IPS DF 6.9 (cell line): ENCODE measurements at places on chromosomes 16 and 17.

DNA sequence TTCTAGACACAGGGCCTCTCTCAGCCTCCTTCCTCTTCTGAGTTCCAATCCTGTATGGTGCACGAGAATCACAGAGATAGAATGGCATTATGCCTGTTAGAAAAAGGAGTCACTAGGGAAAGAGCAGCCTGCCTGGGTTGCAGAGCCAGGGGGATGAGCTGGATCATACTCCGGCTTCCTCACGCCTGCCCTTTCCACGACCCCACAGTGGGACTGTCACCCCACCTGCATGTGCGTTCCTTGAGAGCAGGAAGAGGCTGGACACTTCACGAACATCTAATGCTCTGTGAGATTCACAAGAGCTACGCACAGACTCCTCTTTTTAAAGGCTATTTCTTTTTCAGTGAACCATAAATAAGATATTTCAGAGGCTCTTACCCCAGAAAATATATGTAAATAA, 54.8 kb downstream of the N4BP1 start:
- DNase-seq: no peak

GRCh38 chr16:63200940-63201339, 1164.7 kb upstream of the CDH8 start:
- no peak for DNase-seq

DNA sequence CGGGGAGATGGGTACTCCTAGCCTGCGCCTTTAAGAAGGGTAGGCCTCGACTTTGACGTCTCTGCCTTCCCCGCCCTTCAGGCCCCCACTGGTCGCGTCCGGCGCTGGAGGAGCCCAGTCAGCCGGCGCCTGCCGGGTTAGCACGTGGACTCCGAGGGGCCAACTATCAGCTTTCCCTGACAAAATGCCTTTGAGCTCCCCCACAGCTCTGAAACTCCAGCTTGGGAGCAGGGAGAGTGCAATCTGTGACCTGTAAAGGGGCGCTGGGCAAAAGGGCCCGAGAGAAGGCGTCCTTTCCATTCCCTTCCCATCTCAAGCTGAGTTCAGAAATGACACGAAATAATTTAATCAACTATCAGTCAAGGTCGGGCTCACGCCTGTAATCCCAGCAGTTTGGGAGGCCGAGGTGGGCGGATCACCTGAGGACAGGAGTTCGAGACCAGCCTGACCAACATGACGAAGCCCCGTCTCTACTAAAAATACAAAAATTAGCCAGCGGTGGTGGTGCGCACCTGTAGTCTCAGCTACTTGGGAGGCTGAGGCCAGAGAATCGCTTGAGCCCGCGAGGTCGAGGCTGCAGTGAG, 2.3 kb upstream of the SLC25A39 start:
- no peak for DNase-seq

GRCh38 chr17:2122641-2123302, 67.9 kb downstream of the HIC1 start:
- DNase-seq: no peak

DNA sequence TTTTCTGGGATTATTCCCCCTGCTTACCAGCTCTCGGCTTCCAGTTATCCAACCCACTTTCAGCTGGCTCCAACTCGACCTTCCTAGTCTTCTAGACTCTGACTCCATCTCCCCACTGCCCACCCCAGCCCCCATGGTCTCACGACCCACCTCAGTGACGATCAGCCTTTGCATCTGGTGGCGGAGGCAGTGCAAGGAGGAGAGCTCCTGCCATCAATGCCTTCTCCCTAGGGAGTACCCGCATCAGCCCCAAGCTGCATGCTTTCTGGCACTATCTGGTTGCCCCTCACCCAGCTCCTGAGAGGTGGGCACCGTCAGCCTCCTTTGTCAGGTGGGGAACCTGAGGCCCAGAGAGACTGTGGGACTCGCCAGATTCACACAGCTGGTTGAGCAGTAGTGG, 72.6 kb upstream of the RPL38 start:
- DNase-seq: no peak

GRCh38 chr16:69035375-69035774, 70.1 kb upstream of the HAS3 start:
- no peak for DNase-seq

DNA sequence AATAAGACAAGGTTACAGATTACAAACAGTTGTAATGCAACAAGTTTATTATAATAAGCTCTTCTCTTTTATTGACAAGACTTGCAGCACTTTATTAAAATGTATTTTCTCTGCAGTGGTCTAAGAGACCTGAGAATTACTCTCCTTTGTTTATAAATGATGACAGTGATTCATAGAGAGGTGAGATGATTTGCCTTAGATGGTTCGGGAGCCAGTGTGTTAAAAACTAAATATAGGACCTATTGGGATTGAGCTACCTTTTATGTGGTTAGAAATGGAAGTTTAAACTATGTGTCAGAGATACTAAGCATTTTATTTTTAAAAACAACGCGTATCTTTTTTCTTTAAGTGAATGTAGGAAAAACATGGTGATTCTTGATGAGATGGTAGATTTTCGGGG, 2.9 kb upstream of the KRTAP3-3 start:
- DNase-seq: no peak

DNA sequence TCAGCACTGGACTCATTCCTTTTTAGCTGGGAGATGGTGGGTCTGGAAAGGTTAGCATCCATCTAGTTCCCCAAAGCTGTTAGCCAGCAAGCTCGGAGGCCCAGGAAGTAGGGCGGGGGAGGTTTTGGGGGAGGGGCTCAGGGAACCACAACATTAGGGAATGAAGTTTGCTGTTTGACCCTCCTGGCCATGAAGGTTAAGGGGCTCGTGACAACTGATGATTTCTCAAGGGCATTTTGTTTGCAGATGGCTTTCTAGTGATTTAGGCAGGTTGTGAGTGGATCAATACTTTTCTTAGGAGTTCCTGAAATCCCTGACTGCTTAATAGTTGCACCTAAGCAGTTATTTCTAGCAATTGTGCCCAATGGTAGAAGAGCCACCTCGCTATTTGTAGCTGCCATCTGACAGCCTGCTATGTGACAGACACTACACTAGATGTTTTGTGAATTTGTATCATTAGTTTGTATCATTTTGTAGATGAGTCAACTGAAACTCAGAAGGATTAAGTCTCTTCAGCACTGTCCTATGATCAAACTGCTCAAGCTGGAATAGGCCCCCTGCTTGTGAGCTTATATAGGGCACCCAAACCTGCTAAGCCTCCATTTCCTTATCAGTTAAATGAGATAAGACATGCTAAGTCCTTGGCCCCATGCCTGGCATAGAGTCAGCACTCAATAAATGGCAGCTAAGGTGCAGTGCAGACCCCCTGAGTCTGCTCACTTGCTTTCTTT, 146.4 kb downstream of the IRX3 start:
- DNase-seq: no peak

- no peak for DNase-seq
Observed at GRCh38 chr17:65855675-65856074, 294.2 kb upstream of the AXIN2 start.

DNA sequence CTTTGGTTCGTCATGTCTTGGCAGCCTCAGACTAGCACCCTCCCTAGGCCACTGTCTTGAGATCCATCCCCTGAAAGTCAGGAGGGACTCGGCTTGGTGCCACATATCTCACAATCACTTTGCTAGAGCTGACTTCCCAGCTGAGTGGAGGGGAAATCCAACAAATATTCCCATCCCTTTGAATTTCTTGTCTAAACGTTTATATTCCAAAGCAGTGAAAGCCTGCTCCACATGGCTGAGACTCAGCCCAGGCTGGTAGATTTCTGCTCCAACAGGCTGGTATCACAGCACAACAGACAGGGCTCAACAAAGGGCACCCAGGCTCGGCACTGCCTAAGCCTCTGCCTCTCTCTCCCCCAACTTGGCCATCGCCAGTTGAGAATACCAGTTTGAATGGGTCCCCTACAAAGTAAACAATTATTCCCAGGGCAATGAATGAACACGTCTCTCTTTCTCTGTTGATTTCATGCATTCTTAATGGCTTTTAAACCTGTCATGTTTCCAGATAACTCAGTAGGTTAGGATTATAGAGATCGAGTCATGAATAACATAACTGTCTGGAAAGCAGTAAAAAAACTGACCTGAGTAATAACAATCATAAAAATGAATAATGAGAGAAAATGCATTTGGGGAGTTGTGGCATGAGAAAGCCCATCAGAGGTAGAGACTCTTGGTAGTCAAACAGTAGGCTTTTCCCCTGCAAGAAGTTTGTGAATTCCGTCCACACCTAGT, 1.0 kb downstream of the KRT13 start:
- no peak for DNase-seq

DNA sequence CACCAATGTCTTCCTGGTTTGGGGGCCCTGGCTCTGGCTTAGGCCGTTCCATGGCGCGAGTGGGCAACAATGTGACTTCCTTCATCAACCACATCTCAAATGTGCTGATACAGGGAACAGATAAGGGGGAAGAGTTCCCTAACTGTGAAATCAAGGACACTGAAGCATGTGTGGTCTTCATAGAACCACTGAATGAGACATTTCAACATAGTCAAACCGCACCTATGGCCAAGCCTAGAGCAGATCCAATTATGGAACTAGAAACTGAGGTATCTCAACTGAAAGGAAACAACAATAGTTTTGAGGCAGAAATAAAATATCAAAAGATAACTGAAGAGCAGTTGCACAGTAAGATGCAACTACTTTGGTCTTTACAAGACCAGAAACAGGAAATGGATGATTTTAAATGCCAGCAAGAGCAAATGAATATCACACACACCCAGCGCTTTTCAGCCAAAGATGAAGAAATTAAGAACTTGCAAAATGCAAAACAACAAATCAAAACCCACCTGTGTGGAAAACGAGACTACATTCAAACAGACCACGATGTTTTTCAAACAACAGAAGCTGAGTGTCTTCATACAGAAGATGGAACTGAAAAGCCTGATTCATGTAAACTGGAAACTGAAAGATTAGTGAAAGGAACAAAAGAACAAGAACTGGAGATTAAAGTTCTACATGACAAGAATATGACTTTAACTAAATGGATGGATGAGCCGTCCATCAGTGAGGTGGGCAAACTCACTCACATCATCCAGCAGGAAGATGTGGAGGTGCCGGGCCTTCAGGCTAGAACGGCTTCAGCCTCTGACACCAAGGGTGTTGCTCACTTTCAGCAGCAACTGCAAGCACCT, 18.1 kb upstream of the LCMT1 start:
- no peak for DNase-seq

GRCh38 chr16:70331588-70332358, 14.9 kb upstream of the DDX19A start:
- no peak for DNase-seq
